ENCODE measurements at places on chromosomes 16 and 17.

DNA sequence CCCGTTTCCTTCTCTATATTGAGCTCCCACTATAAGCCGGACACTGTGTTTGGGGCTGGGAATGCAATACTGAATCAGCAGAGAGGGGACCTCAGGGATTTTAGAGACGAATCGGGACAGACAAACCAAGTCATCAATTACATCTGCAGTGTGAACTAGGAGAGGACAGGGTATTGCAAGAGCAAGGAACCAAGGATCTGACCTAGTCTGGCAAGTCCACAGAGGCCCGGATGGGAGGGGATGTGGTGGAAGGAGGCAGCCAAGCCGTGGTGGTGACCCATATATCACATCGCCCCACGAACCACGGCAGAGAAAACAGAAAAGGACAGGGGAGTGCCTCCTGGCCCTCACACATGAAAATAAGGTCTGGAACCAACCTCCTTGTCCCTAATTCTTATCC is 28.1 kb upstream of the NXPH3 start:
- DNase-seq = no peak

GRCh38 chr17:56679777-56680422 is 86.4 kb downstream of the NOG start:
- DNase-seq = no peak

GRCh38 chr16:85166699-85167588 is 54.7 kb upstream of the CIBAR2 start:
- no peak for DNase-seq

DNA sequence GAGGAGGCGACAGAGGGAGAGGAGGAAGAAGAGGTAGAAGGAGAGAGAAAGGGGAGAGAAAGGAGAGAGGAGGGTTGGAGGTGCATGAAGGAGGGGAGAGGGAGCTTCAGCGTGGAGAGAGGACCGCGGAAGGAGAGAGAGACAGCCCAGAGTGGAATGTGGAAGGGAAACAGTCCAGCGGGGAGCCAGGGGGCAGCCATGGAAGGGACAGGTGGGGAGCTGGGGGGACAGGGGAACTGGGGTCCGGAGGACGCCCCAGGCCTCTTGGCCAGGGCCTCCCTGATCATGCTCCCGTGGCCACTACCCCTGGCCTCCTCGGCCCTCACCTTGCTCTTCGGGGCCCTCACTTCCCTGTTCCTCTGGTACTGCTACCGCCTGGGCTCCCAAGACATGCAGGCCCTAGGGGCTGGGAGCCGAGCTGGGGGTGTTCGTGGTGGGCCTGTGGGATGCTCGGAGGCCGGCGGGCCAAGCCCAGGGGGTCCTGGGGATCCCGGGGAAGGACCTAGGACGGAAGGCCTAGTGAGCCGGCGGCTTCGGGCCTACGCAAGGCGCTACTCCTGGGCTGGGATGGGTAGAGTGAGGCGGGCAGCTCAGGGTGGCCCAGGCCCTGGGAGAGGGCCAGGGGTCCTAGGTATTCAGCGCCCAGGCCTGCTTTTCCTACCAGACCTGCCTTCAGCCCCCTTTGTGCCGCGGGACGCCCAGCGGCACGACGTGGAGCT is 759 bp downstream of the ASPHD1 start:
- DNase-seq = no peak
